ENCODE measurements at places on chromosomes 5 and 9.

DNA sequence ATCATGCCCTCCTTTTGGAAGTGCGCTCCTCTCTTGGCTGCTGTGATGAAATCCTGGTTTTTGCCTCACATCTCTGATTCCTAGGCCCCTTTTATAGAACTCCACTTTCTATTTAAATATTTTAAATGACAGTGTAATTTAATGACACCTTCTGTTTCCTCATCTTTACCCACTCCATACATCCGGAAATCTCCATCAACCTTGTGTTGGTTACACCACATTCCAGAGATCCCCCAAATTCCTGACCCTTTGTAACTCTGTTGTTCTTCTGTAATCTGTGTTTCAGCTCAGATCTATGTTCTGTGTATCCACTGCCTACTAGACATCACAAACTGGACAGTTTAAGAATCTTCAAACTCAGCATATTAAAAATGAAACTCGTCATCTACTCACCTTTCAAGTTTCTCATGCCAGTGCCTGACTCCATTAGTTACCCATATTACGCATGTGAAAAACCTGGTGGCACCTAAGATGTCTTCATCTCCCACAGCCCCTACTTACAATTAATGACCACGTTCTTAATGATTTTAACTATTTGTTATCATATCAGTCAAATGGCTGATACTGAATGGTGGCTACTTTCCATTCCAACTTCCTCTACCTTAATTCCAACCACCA, 25.1 kb downstream of the PARP8 start:
- DNase-seq, result no peak

DNA sequence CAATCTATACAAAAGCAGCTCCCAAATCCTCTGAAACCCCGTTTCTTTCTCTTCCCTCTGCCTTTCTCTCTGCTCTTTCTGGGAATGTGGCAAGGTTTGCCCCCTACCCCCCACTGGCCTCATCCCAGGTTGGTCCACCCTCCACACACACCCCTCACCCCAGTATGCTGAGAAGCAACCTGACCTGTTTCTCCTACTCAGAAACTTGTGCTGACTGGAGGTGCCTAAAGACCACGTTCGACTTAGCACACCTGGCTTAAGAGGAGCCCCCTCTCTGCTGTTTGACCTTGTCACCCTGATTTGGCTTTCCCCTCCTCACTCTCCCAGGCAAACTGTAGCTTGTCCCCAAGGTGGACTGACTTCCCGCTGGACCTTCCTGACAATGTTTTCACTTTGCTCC, 1.1 kb upstream of the SEPTIN8 start:
- DNase-seq, result no peak

DNA sequence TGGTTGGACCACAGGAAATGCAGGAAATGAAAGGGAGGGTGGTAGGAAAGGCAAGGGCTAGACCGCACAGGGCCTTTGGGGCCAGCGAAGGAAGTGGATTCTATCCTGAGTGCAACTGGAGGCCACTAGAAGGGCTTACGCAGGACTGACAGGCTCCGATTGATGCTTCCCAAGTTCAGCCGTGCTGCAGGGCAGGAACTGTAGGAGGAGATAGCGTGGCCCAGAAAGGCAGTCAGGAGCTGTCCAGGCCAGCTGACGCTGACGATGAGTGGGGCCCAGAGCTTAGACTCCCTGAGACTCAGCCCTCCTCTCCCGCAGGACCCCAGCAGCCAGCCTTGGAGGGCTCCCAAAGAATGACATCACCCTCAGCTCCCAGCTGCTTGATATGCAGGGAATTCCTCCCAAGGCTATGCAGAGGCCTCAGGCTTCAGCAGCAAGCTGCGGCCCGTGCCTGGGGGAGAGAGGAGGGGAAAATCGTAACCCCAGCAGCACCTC, 48.8 kb downstream of the KCNIP1 start:
- no peak for DNase-seq

- DNase-seq, result no peak
Measured at GRCh38 chr5:56534102-56534829, 281.1 kb upstream of the MAP3K1 start.

DNA sequence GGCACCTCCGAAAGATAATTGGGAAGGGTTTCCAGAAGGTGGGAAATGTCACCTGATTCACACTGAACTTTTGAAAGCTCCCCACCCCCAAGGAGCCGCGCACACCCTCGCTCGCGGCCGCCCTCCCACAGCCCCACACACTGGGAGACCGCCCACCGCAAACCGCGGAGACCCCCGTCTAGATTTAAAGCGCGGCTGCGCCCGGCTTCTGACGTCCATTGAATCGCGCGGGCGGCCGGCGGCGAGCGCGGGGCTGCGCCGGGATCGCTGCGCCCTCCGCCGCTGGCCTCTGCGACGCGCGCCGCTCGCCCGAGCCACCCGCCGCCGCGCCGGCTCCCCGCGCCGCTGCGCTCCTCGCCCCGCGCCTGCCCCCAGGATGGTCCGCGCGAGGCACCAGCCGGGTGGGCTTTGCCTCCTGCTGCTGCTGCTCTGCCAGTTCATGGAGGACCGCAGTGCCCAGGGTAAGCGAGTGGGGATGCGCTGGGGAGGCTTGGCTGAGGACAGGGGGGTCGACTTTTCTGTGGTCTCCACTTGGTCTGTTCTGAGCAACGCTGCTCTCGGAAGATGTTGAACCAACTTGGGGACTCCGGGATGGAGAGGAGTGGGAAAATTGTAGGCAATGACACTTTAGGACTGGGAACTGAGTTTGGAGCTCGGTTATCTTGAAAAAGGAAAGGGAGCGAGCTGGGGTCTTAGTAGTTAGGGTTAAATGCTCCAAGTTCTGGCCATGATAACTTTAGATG, at the start of gene FST:
Gene FST (plus strand): TSS at position 214 of the 743 bp plus-strand sequence. CDS start 163 bp downstream, at position 377.
- no peak for DNase-seq

DNA sequence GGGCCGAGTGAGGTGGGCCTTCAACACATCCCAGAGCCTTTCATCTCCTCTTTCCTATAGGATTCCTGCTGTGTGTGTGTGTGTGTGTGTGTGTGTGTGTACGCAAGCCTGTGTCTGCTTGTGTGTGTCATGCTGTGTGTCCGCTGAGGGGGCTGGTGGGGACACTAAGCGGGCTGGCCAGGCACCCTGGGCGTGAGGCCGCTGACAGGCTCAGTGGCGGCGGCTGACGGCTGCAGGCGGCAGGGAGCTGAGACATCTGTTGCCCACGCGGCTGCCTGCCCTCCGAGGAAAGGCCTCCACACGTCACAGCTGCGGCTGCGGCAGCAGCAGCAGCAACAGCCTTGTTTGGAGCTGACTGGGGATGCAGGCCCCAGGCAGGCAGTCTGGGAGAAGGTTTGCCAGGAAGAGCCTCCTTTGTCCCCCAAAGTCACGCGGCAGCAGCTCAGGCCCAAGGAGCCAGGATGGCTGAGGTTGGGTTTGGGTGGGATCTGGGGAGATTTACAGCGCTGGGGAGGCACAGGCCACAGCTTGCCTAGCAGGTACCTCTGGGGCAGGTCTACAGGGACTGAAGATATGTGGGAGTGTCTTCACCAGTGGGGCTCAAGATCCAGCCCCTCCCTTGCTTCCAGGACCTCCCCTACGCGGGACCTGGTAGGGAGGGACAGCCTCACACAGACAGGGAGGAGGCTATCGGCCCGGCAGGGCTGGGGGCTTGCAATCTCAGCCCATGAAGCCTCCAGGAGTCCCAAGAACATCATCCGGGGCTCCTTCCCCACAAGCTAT, 1.8 kb downstream of the PDLIM4 start:
- no peak for DNase-seq

GRCh38 chr5:100516285-100516684, 18.9 kb upstream of the FAM174A start:
- DNase-seq, result no peak

Measured in SK-MEL-5 (cell line).